ENCODE measurements at places on chromosomes 13 and 19.

- ATAC-seq, result no peak
Measured at GRCh38 chr13:26112843-26113242, 61.0 kb upstream of the SHISA2 start.

DNA sequence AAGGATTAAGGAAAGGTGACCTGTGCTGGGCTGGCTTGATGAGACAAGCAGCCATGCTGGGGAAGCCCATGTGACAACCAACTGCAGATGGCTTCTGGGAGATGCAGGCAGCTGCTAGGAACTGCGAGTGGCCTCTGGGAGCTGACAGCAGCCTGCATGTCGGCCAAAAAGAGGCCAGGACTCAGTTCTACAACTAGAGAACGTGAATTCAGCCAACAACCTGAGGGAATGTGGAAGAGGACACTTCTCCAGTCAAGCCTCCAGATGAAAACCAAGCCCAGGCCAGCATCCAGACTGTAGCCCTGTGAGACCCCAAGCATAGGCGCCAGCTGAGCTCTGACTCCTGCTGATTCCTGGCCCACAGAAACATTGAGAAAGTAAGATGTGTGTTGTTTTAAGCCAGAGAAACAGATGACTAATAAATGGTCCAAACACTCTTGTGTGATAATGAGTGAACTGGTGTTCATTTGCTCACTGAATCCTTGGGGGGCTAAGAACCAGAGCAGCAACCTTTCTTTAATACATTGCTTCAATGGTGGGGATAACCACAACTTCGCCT lies 45.0 kb downstream of the SLC7A1 start:
- ATAC-seq, result no peak

- peak; percentile 86 for ATAC-seq
Measured at GRCh38 chr13:93345770-93346169, 119.2 kb downstream of the GPC6 start.

DNA sequence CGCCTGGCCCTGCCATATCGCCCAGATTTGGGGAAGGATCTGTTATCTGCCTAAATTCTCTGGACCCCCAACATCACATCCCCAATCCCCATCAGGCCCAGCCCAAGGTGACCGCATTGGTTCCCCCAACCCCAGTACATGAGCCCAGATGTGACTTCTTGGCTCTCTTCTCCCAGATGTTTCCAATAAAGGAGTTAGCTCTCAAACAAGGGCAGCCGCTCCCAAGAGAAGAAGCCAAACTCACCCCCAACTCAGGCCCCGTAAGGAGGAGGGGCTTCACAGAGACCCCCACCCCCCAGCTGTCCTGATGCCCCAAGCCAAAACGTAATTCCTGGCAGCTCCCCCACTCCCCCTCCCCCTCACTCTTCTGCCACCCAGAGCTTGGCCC lies 6.9 kb downstream of the FBN3 start:
- ATAC-seq, result no peak

DNA sequence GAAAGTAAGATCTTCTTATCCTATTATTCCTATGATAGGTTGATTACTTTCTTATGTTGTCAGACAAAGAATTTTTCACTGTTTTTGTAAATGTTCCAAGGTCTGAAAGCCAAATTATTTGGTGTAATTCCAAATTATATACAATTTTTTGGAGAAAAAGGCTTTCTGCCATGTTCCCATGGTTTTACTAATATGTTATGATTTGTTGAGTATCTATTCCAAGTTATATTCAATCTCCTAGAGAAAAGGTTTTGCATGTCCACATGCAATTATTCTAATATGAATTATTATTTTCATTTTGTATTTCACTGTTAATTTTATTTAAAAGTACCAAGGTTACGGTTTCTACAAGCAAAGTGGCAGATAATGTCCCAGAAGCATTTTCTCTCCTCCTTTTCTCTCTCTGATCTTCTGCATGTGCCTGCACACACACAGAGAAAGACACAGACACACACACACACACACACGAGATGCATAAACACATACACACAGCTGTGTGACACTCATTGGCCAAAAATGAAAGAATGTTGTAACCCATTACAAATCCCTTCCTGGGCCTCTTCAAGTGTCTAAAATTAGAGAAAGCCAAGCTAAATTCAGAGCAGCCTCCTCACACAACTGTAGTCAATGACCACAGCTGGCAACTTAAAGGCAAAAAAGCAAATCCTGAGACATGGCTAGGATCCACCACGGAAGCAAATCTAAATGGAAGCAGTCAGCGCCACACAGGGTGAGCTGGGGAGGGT lies 621.0 kb downstream of the EFNB2 start:
- no peak for ATAC-seq

DNA sequence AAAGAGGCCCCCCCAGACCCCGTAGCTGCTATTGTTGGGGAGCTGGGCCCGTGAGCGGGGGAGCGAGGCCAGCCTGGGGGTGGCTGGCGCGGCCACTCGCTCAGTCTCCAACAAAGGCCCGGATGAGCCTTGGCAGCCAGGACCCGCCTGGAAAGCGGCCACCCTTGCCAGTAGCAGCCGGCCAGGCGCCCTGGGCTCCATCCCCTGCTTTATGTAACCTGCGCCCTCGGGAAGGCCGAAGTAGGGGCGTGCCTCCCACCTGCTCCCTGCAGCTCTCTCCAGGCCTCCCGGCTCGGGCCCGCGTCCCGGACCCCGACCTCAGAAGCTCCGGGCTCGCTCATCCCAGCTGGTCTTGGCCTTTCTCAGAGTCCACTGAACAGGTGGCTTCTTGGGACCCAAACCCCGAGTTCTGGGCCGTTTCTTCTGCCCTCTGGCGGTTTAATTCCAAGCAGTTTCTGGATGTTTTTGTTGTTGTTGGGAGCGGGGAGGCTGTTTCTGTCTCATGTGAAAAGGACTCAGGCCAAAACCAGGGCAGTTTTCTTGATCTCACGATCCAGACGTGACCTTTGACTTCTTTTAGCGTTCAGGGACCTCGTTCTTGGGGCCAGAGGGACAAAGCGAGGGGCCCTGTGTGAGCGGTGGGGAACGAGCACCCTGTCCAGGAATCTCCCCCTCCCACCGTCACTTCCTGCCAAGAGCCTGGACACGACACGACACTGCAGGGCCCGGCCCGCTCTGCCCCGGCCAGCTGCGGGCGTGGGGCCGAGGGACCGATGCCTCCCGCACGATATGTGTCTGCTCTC lies 1.2 kb downstream of the CDC34 start:
- peak; percentile 62 for ATAC-seq

DNA sequence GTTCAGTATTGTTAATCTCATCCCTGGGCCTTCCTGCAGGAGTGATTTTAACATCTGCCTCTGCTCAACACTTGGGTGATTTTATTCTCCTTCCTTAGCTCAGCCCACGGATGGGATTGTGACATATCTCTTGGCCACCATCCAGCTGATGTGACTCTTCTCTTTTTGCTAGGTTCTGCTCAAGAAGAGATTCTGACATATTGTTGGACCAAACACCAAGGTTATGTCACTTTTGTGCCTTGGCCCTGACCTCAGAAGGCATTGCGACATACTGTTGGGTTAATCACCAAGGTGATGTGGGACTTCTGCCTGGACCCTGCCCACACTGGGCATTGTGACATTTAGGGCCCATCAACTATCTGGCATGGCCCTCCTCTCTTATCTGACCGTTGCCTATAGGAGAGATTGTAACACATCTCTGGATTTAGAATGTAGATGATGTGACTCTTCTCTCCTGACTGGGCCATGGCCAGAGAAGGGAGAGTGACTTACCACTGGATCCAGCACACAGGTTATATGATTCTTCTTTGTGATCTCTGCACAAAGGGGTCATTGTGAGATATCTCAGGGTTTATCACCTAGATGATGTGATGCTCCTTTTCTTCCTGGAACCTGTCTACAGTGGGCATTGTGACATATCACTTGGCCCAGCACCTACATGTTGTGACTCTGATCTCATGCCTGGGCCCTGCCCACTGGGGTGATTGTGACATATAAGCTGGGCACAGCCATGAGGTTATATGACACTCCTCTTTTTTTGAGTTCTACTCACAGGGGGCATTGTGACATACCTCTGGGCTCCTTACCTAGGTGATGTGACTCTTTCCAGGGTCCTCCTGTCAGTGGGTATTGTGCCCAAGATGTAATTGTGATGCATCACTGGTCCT lies 88.8 kb downstream of the ZNF429 start:
- no peak for ATAC-seq

GRCh38 chr19:467554-467953 lies 6.7 kb upstream of the SHC2 start:
- no peak for ATAC-seq

DNA sequence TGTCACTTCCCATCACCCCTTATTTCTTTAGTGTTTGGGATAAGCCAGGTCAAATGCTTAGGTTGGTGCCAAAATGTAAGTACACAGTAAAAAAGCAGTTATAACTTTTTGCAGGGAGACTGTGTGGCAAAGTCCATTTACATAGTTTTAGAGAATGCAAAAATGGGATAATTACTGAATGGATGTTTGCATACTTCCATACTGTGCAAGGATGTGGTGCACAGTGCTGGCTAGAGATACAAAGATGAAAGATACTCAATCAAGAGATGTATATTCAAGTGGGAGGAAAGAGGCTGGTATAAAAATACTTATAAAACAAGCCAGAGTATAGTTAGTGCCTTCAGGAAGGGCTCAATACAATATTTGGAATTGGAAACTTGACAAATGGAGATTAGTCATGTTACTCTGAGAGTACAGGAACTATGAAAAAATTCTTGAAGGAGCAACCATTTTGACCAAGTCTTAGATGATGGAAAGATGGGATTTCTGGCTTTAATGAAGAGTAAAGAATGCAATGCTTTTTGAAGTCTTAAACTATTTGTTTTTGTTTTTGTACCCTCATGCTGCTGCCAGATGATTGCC lies 8.0 kb downstream of the PDS5B start:
- ATAC-seq, result no peak

DNA sequence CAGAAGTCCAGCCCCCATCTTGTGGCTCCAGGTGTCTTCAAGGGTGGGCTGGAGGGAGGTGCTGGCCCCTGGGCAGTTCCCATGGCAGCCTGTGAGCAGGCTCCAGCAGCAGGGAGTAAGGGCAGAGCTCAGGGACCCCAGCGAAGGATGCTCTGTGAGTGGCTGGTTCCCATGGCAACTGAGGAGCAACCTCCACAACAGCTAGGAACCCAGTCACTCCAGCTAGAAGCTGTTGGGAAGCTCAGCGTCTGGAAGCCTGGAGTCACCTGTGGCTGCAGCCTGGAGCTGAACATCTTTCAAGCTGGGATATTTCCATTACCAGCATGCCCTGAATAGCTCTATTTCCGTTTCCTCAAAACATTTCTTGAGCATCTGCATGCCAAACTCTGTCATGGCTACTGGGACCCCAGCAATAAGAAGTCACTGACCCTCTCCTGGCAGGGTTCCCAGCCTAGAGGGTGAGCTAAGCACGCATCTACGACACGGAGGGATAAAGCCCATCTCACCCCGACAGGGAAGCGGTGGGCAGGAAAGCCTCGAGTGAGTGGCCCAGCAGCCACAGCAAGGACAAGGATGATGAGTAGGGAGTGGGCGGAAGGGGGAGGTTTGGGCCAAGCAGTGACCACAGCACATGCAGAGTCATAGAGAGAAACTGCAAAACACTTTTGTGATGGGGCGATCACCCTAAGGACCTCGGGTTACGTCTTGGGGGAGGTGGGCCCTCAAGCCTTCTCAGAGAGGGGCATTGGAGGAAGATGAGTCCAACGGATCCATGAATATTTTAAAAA lies 52.6 kb downstream of the ALOX5AP start:
- no peak for ATAC-seq

- peak; percentile 73 for ATAC-seq
Measured at GRCh38 chr13:79915114-79915811, 425.7 kb downstream of the SPRY2 start.

DNA sequence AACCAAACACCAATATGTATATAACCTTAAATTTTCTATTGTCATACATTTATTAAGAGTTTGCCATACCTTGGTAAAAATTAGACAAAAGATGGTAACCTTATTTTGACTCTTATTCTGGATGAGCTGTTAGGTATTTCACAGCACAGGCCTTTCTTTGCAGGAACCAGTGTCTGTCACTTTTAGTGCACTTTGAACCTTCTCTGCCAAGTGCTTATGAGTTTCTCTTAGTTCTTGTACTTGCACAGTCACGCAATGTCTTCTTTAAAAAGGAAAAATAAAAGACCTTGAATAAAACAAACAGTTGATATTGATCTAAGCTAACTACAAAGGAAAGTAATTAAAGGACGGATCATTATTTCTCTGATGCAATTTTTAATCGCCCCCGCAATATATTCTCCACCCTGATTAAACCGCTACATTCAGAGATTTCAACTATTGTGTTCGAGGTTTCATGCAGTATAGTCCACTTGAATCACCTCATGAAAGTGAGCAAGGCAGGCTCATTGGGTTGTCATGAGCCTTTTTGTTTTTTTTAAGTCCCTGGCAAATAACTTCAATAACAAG lies 534.5 kb downstream of the KLF5 start:
- ATAC-seq, result no peak

- ATAC-seq, result no peak
Measured at GRCh38 chr13:111961236-111961635, 105.7 kb upstream of the SOX1 start.

- no peak for ATAC-seq
Measured at GRCh38 chr19:2973229-2973628, 4.1 kb upstream of the TLE6 start.

GRCh38 chr19:5654931-5655330 lies 25.4 kb downstream of the MICOS13 start:
- ATAC-seq, result no peak

DNA sequence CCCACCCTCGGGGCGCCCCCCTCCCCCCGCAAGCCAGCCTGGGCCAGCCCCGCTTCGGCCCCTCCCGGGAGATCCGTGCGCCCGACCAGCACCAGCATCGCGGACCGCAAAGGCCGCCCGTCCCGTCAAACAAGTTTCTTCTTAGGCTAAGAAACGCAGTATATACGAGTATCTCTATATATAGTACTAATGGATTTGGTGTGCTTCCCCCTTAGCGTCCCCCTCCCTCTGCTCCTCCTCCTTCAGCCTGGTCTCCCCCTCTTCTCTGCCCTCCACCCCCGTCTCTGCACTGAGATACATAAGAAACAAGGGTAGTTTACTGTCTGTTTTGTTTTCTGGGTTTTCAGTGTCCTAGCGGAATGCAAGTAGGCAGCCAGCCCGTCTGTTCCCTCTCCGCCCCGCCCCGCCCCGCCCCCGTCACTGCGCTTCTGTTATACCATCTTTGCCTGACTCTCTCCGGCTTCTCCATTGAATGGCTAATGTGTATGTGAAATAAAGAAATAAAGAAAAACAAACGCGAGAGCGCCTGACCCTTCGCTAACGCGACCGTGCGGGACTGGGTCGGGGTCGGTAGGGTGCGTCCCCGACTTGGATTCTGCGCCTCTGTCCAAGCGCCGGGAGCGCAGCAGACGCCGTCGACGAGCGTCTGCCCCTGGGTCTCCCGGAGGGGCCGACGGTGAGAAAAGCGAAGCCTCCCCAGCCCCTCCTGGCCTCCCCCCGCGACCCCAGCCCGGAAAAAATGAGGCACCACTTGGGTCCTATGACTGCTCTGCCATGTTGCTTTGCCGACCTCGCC lies 4.2 kb downstream of the LYL1 start:
- no peak for ATAC-seq

Data from SK-N-SH treated with all-trans-retinoic acid at 6 μM for 48 hours (cell line).